Sciatic nerve (tissue), 2 donors: ENCODE measurements at places on chromosomes 11 and 22. TPM values are rescaled to one million over a fixed set of nuclear protein-coding genes. Genes with fewer than 3 reads are reported as not detected.

The SCUBE1 gene
- total RNA-seq, result 140 TPM

The OR52K2 gene
- total RNA-seq, result 0.49 TPM

The PRR5 gene
- total RNA-seq, result 33.7 TPM

GRCh38 chr22:20457506-20458240, 20.0 kb upstream of the SCARF2 start:
- DNase-seq, result no peak

GRCh38 chr11:1747753-1748635, 2.4 kb downstream of the IFITM10 start:
- no peak for DNase-seq
